Colonic mucosa (tissue), 4 donors: ENCODE measurements at places on chromosomes 6 and 20.

DNA sequence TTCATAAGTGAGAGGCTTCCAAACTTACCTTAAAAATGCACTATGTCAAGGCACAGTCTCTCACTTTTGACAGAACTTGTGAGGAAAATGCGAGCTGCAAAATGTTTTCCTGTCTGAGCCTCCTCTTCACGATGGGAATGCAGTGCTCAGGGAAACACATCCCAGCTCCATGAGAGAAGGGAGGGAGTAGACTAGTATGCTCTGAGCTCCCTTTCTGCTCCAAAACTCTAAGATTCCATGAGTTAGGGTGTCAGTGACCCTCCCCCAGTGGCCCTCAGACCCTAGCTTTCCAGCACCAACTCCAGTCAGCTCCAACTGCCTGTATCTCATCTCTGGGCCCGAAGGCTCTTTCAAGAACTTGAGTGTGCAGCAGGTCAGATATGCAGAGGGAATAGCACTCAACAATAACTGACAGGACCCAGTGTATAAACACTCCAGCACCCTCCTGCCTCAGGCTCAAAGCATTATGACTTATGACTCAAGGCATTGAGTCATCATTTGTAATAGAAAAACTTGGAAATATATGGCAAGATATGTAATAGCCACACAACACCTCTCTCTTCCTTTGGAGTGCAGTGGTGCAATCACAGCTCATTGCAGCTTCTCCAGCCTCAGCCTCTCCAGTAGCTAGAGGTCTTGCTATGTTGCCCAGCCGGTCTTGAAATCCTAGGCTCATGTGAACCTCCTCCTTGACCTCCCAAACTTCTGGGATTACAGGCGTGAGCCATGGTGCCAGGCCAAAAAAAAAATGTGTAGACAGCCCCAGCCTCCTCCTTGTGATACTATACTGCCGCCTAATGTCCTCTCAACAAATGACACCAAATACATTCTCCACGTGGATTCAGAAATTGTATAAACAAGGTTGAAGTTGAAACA, 16.7 kb upstream of the ENTPD6 start:
- DNase-seq: no peak

GRCh38 chr6:16547587-16547986, 213.7 kb downstream of the ATXN1 start:
- no peak for DNase-seq

DNA sequence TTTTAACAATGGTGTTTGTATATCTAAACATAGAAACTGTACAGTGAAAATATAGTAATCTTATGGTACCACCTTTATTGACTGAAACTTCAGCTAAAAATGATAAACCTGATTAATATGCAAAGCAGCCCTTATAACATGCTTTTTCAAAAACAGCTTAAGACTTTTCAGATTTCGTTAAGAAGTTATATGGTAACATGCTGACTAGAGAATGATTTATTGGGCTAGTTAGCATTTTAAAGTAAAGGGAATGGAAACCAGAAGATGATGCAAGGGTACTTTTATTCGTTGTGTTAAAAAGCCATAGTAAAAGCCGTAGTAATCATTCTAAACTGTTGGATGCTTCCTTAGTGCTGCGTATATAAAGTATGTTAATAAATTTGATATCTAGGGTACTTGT, 50.5 kb downstream of the CBFA2T2 start:
- no peak for DNase-seq

- DNase-seq: no peak
Measured at GRCh38 chr6:11253594-11253993, 21.1 kb upstream of the NEDD9 start.

DNA sequence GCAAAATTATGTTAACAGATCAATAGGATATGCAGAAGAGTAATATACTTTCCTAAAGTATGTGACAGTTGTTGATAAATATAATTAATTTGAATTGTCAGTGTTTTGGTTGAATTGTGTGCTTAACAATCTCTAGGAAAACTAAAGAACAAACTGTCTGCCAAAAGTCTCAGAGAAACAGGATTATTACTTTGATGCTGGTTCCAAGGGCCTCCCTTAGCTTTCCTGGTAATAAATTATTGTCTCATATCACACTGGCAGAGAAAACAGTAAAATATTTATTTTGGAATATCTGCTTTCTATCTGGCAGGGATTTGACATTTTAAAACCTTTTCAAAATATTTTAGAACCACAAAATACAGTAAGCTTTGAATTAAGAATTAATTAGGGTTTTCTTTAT, 40.1 kb upstream of the CARMIL1 start:
- no peak for DNase-seq

DNA sequence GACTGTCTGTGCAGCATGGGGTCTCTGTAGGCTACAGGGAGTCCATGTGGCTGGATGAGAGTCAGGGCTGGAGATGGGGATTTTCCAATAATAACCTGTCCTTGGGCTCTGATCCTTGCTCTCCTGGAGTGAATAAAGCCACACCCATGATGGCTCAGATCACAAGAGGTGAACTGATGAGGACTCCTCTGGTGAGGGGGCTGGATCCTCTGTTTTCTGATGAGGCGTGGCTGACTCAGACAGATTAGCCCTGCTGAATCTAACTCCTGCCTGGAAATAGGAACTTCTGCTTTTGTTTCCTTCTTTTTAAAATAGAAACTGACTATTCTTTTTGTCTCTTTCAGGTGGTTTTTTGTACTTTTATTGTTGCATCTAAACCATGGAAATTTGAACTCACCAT, 27.0 kb downstream of the CST9L start:
- no peak for DNase-seq

GRCh38 chr6:169620171-169621130, 81.4 kb downstream of the WDR27 start:
- DNase-seq: no peak

- no peak for DNase-seq
Measured at GRCh38 chr20:45346851-45347250, 1.4 kb downstream of the SDC4 start.

DNA sequence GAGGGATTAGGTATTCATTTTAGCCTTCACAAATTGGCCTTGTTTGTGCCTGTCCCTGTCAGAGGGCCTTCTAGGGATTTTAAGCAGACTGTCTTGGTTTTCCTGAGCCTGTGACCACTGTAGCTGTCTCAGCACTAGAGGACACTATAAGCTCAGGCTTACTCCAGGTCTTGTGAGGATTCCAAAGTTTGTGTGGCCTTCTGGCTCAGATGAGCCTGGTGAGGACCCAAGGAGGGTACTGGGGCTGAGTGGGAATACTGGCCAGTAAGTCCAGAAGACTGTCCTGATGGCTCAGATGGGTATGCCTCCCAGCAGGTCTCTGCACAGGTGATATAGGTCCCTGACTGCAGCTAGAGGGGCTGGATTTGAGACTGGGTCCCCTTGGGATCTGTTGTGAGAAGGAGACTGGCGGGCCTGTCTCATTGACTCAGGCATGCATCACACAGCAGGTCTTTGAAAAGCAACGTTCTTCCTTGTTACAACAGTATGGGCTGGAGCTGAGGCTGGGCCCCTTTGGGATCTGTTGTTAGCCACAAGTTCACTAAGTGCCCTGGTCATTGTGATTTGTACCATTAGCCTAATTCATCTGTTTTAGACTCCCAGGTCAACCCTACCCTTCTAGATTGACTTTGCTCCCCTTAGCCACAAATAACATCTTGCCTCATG, 26.3 kb upstream of the TFB1M start:
- no peak for DNase-seq

DNA sequence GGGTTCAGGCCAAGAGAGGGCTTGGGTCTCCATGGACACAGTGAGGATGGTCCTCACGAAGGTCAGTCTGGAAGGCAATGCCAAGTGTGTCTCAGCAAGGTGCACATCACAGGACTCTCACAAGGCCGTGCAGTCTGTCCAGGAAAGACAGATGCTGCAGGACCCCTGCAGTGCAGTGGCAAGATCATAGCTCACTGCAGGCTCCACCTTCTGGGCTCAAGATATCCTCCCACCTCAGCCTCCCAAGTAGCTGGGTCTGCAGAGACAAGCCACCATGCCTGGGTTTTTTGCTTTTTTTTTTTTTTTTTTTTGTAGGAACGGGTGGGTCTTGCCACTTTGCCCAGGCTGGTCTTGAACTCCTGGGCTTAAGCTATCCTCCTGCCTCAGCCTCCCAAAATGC, 26.4 kb downstream of the ZMYND8 start:
- no peak for DNase-seq

DNA sequence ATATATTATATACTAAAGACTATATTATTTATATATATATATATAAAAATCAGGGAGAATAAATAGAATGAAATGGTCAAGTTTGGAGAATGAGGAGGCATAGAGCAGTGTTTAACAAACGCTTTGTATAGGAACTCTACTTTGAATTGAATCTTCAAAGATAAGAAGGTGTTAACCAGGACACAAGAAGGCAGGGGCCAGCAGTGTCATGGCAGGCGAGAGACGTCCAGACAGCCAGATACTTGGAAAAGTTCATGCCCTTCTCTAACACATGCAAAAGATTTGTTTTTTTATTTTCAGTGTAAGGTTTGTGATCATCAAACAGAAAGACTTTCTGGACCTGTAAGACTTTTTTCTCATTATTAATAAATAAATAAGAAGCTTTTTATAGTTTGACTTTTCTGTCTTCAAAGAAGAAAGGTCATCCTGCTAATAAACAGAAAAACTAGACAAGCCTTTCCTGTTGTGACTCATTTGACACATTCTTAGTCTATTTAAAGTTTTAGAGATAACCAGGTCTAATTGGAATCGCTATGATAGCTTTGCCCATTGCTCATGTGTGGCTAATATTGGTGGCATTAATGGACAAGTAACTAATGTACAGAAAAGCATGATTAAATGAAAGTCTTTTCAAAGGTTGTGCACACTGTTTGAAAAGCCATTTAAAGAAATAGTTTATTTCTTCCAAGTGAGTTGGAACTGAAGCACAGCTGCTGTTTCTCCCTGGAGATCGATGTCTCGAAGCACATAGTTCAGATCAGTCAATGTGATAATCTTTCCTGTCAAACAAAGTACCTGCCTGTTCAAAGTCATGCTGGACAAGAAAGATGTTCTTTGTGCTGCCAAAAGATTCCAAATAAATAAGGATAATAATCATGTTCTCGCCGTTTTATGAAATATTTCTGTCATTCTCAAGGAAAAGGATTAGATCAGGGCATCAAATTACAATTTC, 420.4 kb upstream of the OPRM1 start:
- no peak for DNase-seq

- no peak for DNase-seq
Measured at GRCh38 chr6:158705386-158706126, 55.7 kb downstream of the SYTL3 start.

DNA sequence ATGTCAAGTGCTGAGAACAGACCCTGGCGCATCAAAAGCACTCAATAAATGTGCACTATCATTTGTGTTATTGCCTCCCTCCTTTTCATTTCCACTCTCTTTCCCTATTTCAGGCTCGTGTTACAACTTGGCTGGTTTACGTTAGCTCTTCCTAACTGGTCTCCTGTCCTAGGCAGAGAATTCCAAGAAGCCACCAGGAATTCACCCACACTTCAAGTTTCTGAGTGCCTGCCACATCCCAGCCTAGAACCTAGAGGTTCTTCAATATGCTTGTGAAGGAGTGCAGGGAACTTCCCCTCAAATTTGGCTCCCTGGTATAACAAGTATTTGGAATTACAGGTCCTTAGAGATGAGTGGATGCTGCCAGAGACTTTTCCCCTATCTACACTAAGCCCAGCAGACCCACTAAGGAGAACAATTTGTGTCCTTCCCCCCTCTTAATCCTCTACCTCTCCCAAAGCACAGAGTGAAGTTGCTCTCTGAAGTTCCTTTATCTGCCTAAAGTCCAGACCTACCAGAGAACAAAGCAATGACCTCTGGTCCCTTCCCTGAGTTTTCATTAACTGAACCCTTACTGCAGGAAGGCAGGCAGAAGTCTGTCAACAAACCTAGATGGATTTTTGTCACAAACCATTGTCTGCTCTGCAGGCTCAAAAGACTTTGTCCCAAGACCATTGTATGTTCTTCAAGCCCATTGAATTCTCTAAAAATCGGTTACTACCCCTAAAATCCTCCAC, 201.6 kb upstream of the JARID2 start:
- DNase-seq: no peak

GRCh38 chr6:29107758-29108157, at the start of gene OR2J3:
Gene OR2J3, plus strand, starts transcription at chr6:29108058. Its CDS starts 3,833 bp downstream, at chr6:29111891.
- no peak for DNase-seq

DNA sequence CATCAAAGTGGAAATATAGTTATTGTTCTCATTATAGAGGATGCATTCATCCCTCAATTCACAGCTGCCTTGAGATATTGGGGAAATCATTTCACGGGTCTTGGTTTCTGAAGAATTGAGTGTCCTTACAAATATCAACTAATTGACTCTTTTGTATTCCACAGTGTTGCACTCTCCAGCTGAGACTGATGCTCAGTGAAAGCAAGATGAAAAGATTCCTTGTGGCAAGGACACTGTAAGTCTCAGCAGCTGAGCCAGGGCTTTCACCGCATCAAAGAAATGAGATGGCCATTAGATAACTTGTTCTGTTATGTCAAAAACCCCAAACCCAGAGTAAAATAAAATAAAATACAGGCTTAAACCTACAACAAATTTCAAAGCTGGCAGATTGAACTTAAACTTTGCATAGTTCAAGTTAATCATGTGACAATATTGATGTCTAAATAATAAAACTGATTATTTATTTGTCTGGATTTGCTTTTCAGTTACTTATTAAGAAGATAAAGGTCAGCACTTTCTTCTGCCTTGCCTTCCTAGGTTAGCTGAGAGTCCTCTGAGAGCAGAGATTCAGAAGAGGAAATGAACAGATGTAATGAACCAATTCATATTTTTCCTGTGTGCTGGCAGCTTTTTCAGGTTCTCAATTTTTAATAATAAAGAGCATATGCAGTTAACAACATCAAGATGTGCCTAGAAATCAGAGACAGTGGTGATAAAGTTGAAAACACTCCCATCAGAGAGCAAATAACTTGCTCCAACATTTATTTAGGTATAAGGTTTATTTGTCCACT, 82.4 kb upstream of the SMLR1 start:
- DNase-seq: no peak

DNA sequence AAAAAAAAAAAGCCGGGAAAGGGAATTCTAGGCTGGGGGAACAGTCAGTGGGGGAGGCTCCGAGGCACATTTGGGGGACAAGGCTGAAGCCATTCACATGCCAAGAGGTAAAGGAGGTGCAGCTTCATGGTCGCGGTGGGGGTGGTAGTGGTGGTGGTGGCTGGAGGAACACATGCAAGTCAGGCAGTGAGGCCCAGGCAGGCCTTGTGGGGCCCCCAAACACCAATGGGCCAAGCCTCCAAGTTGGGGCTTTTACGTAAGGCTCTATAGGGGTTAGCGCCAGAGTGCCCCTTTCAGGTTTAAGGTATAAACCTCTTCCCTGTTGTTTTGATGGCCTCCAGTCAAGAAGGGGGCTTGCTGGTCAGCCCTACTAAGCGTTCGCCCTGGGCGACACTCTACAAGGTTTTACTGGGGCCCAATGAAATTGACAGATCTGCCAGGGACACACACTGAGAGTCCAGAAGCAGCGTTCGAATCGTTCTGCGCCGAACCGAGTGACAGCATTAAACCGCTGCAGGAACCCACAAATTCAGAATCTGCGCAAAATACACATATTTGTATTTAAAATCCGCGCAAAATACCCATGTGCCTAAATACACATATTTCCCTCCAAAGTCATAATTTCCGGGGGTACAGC, 818 bp upstream of the AP5S1 start:
- no peak for DNase-seq
